ENCODE measurements at places on chromosomes 1 and 21.

- no peak for DNase-seq
These were observed 140.5 kb upstream of the MAP1LC3C start for GRCh38 chr1:242139442-242139841.

DNA sequence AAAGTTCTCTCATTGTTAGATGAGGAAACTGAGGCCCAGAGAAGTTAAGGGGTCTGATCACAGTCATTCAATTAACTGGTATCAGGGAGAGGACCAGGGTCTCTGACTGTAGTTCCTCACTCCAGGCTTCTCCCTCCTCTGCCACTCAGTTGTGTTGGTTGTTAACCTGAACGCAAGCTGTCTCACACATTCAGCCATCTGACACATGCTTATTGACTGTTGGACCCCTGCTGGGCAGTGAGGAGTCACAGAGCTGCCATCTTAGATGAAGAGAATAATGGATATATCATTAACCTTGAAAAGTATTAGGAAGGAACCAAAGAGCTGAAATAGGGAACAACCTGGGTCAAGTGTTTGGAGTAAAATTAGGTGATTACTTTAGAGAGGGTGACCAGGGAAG, 194.8 kb downstream of the ZZZ3 start:
- no peak for DNase-seq

DNA sequence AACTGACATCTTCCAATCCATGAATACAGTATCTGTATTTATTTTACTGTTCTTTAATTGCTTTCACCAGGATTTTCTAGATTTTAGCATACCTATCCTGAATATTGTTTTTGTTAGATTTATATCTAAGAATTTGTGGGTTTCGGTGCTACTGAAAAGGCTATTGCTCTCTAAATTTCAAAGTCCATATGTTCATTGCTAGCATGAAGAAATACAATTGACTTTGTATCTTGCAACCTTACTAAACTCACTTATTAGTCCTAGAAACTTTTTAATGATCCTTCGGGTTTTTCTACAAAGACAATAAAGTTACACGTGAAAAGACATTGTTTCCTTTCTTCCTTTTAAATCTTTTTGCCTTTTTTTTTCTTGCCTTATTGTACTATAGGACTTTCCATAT, 12.9 kb upstream of the HIVEP3 start:
- DNase-seq, result no peak

- DNase-seq, result no peak
These were observed 5.6 kb upstream of the S100A8 start for GRCh38 chr1:153396461-153396860.

DNA sequence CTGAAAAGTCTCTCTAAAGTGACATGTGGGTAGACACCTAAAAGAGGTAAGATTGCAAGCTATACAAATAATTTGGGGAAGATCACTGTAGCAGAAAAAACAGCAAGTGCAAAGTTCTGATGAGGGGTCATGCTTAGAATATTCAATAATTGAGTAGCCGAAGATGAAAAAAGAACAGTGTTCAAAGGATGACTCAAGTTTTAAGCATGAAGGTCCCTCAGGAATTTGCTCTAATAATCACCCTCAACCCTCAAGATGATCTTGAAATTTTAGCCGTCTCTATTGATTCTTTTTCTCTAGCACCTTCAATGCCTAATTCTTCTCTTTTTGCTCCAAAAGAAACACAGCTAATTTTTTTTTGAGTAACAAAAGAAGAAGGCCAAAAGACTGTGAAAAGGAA, 190.6 kb upstream of the ZNHIT6 start:
- no peak for DNase-seq

DNA sequence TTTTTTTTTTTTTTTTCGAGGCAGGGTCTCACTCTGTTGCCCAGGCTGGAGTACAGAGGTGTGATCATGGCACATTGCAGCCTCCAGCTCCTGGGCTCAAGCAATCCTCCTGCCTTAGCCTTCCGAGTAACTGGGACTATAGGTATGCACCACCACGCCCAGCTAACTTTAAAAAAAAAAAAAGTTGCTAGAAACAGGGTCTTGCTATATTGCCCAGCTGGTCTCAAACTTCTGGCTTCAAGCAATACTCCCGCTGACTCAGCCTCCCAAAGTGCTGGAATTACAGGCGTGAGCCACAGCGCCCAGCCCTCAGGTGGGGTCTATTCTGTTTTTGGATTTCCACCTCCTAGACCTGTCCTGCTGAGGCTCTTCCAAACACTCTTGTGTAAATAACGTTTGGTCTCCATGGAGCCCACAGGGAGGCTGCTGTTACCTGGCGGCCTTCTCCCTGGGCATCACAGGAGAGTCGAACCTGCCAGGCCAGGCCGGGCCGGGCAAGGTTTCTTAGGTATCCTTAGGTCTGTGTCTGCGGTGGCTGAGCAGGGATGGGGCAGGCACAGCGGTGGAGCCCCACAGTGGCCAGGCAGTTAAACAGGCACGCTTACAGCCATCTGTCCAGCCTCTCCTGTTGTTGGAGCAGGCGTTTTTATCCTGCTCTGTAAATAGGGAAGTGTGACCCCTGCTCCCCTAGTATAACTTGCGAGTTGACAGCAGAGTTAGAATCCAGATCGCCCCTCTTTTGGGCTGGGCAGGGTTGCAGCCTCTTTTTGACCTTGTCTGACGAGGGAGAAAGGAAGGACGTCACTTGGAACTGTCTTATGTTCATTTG, 18.8 kb downstream of the PLEKHM2 start:
- DNase-seq, result no peak

DNA sequence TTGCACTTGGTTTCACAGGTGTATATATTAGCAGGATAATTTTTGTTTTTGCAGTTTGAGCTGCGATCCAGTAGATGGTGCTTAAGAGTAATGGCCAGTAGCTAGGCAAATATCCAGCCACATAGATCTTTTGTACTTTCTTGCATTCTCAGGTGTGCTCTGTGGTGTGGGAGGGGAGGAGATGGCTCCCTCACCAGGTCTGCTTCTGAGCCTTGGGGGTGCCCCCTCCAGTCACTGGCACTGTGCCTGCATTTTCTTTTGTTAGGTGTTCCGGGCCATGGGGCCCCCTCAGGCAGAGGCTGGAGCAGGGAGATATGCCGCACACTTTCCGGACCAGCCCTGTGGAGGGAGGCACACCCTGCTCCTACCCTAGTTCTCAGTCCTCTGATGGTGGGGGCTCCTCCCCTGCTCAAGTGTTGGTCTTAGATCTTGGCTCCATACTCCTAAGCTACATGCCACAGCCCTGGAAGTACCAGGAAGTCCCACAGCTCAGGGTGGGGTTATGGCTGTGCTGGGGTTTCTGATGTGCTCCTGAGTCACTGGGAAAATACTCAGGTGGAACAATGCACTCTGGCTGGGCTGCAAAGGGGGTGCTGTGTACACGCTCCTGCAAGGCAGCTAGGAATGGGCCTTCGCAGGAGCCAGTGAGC, 197.6 kb upstream of the DMRTA2 start:
- DNase-seq, result no peak

- no peak for DNase-seq
These were observed 22.2 kb downstream of the NIPAL3 start for GRCh38 chr1:24437631-24438396.

DNA sequence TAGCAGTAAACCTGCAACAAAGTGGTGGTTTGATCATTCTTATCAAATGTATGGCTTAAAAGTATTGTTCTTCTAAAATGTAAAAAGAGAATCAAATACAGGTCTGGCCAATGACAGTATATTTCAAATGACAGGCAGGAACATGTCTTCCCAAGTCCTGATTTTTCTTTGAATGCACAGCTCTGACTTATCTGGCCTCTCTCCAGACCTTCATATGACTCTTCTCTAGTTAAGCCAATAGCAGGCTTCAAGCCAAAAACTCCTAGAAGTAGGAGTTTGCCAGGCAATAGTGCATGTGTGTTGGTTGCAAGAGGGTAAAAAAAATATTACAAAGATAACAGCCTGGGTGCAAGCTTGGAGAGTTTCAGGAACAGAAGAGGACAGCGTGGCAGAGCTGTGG, 345.5 kb downstream of the SMYD3 start:
- no peak for DNase-seq

DNA sequence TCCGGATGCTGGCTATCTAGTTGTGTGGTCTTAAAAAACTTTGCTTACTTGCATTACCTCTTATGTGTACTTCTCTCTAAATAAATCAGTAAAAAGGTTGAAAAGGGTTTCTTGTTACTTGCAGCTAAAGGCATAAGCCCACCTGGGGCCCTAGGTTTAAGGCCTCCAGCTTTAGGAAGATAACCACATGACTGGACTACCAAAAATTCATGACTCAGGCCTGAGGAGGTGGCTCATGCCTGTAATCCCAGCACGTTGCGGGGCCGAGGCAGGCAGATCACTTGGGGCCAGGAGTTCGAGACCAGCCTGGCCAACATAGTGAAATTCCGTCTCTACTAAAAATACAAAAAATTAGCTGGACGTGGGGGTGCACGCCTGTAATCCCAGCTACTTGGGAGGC, 142.9 kb downstream of the APP start:
- no peak for DNase-seq

Measured in activated CD8-positive, alpha-beta T cell treated with anti-CD3 and anti-CD28 coated beads, Interleukin-2, amount 10 ng/mL, durations not matched to agents 7 days and 5 days (primary cell).